ENCODE measurements at places on chromosomes 11 and 22. TPM values are rescaled to one million over a fixed set of nuclear protein-coding genes. Genes with fewer than 3 reads are reported as not detected.

DNA sequence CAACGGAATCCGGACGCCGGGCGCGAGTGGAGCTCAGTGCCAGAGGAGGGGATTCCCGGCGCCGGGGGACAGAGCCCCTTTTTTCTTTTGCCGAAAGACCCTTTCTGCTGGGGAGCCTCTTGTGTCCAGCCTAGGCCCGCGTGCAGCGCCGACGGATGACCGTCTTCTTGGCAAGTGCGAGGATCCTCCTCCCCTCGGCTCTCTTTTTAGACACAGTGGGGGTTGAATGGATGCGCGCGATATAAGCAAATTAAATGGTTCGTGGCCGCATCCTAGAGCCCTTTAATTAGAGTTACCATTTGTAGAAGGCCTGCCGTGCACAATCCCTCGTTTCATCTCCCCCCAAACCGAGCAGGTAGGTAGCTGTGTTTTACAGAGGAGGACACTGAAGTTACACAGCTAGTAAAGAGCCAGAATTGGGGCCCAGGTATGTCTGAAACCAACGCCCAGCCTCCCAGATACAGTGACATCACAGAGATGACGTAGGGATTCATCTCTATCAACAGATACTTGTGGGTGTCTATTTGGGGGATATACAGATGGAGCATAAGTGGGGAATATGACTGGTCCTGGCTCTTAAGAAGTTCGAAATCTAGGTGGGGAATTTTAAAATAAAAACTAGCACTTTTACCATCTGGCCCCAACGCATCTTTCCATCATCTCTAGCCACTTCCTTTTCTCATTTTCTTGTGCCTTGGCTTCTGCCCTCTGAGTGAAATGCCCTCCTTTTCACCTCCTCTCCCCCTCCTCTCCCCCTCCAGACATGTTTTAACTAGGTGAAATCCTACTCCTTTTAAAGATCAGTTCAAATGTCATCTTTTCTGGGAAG lies 875 bp downstream of the TCP11L1 start:
- DNase-seq = no peak

DNA sequence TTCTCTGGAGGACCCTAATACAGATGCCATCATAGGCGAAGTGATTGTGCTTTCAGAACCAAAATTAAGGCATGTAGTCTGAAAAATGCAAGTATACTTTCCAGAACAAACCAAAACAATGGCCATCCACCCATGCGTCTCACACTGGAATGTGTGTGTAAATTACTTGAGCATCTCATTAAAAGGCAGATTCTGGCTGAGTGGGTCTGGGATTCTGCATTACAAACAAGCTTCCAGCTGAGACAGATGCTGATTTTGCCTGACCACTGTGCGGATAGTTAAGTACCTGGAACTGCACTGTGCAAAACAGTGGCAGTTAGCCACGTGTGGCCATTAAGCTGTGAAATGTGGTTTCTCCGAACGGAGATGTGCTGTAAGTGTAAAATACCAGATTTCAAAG lies 26.2 kb downstream of the RRP7A start:
- no peak for DNase-seq

- DNase-seq = no peak
Observed at GRCh38 chr22:42347281-42347824, 76.9 kb upstream of the TCF20 start.

DNA sequence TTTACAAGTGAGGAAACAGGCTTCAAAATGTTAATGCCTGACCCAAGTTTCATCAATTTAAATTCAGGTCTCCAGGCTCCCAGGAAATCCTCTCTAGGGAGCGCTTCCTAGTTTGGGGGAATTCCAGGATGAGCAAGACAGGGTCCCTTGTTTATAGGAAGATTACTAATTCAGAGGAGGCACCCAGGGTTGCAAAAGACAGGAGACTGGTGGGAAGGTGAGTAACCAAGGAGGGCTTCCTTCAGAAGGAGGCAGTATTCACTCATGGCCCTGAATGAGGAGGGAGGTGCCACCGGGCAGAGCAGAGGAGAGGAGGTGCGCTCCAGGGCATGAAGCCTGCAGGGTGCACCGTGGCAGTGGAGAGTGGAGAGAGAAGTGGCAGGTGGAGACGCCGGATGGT lies 1.6 kb downstream of the TMEM132A start:
- DNase-seq = no peak

- DNase-seq = no peak
Observed at GRCh38 chr11:132343445-132344175, 973.2 kb downstream of the NTM start.

GRCh38 chr11:78237293-78238046 lies 48.8 kb downstream of the USP35 start:
- DNase-seq = no peak

GRCh38 chr11:130089674-130090073 lies 20.0 kb downstream of the APLP2 start:
- DNase-seq = no peak

Gene KCNQ1OT1
- 0.47 TPM for total RNA-seq

Gene OR6M1
- not detected for total RNA-seq

Data from heart right ventricle (tissue), 16 donors.